Neural crest cell (in vitro differentiated cells): ENCODE measurements at places on chromosomes 12 and 14.

GRCh38 chr14:59356312-59356711 lies 108.9 kb downstream of the GPR135 start:
- no peak overlapping the region for H3K4me3 ChIP-seq
- no peak for DNase-seq
- peaks cover 18% of the 10 kb centered on the region for H3K36me3 ChIP-seq
- no peaks in the 10 kb centered on the region for H3K27me3 ChIP-seq
- H3K27ac ChIP-seq = no peak overlapping the region

DNA sequence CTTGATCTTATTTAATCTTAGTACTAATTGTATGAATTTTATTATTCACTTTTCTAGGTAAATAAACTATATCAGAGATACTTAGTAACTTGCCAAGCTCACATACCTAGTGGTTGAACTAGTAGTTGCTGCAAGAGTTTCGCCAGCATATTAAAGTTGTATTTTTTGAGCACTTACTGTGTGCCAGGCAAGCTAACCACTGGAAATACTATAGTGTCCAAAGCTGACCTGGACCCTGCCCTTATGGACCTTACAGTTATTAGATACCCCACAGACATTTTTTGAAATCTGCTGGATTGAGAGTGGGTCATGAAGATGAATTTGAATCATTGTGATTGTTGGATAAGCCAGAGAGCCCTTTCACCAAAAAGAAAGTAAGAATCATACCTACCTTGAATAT lies 125.0 kb downstream of the RAD51B start:
- no peak overlapping the region for H3K4me3 ChIP-seq
- H3K27ac ChIP-seq = no peak overlapping the region
- peaks cover 45% of the 10 kb centered on the region for H3K4me1 ChIP-seq
- H3K36me3 ChIP-seq = peaks cover 4% of the 10 kb centered on the region

GRCh38 chr14:70602254-70602653 lies 1.8 kb upstream of the MED6 start:
- peaks cover 25% of the 10 kb centered on the region for H3K4me1 ChIP-seq
- H3K27ac ChIP-seq = no peak overlapping the region
- no peaks in the 10 kb centered on the region for H3K36me3 ChIP-seq

DNA sequence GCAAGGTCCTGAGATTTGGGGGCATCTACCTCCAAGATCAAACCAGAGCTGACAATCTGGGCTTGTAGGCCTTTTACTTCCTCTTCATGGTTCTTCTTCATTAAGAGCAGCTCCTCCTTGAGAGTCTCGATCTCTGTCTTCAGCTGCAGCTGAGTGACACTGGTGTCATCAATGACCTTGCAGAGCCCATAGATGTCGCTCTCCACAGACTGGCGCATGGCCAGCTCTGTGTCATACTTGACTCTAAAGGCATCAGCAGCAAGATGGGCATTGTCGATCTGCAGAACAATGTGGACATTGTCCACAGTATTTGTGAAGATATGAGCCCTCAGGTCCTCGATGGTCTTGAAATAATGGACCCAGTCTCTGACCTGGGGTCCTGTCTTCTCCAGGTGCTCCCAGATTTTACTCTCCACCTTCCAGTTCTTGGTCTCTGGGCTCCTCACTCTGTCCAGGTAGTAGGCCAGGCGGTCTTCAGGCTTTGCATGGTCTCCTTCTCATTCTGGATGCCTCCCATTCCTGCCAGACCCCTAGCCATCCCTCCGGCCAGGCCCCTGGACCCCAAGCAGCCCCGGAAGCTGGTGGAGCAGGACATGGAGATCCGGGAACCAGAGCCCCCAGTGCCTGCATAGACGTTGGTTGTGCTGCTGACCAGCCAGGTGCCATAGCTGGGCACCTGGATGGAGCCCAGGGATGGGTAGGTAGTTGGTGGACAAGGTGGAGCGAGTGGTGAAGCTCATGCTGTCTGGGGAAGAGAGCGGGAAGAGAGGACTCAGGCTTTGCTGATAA lies 141.0 kb downstream of the MSRB3 start:
- no peak overlapping the region for H3K27ac ChIP-seq
- H3K4me1 ChIP-seq = no peaks in the 10 kb centered on the region
- H3K36me3 ChIP-seq = peaks cover 23% of the 10 kb centered on the region

- no peak for DNase-seq
- H3K36me3 ChIP-seq = no peaks in the 10 kb centered on the region
- H3K4me1 ChIP-seq = peaks cover 32% of the 10 kb centered on the region
- no peaks in the 10 kb centered on the region for H3K27me3 ChIP-seq
These were observed 157.0 kb upstream of the RMST start for GRCh38 chr12:97305651-97306050.

- H3K4me1 ChIP-seq = peaks cover 26% of the 10 kb centered on the region
- H3K4me3 ChIP-seq = no peak overlapping the region
- no peaks in the 10 kb centered on the region for H3K36me3 ChIP-seq
- H3K27me3 ChIP-seq = peaks cover 65% of the 10 kb centered on the region
- no peak overlapping the region for H3K27ac ChIP-seq
These were observed 12.1 kb downstream of the SERPINA5 start for GRCh38 chr14:94593376-94593748.

GRCh38 chr14:92259613-92260357 lies 63.2 kb upstream of the SLC24A4 start:
- H3K4me3 ChIP-seq = no peak overlapping the region
- peaks cover 21% of the 10 kb centered on the region for H3K27me3 ChIP-seq
- no peaks in the 10 kb centered on the region for H3K36me3 ChIP-seq
- no peak for DNase-seq
- H3K27ac ChIP-seq = no peak overlapping the region
- H3K4me1 ChIP-seq = peaks cover 11% of the 10 kb centered on the region
